ENCODE measurements at places on chromosomes 12 and 14.

DNA sequence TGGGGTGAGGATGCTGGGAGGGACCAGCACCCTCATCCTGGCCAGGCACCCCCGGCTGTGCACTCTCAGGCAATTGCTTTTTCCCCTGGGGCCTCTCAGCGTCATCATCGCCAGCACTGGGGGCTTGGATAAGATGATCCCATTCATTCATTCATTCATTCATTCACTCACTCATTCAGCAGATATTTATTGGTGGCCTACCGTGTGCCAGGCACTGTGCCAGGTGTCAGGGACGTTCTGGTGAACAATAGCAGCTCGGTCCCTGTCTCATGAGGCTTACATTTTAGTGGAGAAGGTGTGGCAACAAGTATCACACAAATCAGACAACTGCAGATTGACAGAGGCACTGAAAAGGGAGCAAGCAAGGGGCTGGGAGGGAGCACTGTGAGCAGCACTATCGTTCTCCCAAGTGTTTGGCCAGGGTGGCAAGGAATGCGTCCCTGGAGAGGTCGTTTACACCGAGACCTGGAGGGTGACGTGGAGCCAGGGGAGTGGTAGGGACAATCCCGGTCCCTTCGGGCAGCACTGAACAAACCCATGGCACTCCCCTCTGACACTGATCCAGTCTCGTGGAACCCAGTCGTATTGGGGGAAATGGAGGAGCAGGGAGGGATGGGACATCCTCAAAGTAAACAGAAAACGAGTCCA, 124.1 kb downstream of the PAPOLA start:
- no peak for DNase-seq

- peak; percentile 37 for DNase-seq
Observed at GRCh38 chr14:35390577-35391387, 13.8 kb downstream of the NFKBIA start.

DNA sequence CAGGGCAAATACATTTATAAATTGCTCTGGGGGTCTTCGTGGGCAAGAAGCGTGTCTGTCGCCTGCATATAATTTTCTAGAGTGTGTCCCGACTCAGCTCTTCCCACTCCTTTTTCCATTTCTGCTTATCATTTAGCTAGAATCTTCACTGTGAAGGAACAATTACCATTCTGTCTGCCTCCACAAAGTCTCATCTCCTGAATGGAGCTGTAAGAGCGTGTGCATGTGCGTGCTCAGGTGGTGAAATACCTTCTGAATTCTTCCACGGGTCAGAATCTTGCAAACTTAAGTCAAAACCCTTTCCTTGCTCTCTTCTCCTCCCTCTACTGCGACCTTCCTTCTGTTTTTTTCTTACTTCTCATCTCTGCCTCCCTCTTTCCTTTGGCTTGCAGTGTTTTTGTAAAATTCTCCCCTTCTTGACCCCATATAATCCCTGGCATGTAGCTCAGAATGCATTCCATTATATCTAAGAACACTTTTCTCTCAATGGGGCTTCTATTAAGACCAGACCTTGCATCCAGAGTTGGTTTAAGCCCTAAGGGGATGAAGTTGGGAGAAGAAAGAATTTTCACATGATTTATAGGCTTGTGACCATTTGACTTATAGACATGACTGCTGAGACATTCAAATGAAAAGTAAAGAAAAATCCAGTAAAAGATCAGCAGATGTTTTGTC, 25.0 kb upstream of the GSG1 start:
- peak; percentile 26 for DNase-seq

GRCh38 chr14:75752907-75753594, 92.0 kb downstream of the TTLL5 start:
- no peak for DNase-seq

DNA sequence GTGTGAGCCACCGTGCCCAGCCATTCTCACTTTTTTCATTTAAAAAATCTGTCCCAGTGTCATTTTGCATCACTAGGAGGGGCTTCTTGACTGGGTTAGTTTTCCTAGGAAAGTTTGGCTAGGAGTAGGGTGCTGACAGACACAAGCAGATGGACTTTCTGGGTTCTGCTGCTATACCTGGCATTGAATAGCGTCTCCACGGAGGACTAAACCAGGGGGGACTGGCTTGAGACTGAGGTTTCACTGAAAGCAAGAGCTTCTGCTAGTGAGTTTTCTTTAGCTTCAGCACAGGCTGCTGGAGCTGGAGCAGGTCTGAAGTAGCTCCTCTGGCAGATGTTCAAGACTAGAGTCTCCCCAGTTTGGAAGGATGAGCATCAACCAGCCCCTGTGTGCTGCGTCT, 1.4 kb downstream of the SLC10A1 start:
- DNase-seq = no peak

GRCh38 chr12:1383758-1384157, 210.6 kb downstream of the FBXL14 start:
- no peak for DNase-seq

- DNase-seq = no peak
Observed at GRCh38 chr12:39816671-39817185, 197.1 kb upstream of the ABCD2 start.

- DNase-seq = no peak
Observed at GRCh38 chr14:100060760-100061159, 4.5 kb upstream of the EVL start.

GRCh38 chr12:62860020-62860419, 74.9 kb downstream of the PPM1H start:
- no peak for DNase-seq

GRCh38 chr14:92860049-92860840, 62.7 kb upstream of the CHGA start:
- no peak for DNase-seq

DNA sequence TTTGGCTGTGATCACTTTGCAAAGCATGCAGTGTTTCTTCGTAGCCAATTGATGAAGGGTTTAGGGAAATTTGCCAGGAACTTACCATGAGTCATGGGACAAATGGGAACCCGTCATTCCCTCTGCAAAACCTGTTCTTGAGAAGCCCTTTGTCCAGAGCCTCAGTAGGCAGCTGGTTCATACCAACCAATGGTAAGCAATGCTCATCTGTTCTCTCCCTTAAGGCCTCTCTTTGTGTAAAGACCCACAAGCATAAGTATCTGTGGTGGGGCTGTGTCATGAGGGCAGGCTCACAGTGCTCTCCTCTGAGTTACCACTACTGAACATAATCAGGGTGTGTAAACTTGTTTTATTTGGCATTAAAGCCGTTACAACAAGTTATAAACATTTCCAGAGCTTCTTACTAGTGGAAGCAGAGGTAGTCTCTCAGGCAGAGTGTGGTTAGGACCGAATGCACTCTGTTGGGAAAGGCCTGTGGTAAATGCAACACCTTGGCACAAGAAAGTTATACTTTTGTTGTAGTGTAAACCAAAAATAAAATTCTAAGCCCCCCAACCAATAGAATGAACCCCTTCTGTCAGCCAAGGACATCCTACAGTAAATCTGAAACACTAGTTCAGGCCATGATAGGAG, 119.8 kb downstream of the SINHCAF start:
- peak; percentile 98 for DNase-seq

DNA sequence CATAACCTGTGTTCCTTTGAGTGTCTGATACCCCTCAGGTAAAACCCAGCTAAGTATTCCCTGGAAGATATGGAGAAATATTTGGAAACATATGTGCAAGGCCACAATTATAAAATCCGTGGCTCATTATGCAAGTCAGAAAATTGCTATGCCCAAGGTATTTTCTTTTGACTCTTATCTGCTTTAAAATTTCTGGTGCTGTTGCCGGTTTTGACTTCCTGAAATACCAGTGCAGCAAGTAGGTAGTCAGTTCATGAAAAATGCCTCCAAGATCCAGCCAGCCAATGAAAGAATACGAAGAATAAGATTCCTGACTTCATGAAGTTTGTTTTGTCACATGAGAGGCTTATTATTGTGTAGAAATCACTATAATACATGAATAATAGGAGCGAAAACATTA, 20.2 kb upstream of the FUT8 start:
- DNase-seq = no peak

DNA sequence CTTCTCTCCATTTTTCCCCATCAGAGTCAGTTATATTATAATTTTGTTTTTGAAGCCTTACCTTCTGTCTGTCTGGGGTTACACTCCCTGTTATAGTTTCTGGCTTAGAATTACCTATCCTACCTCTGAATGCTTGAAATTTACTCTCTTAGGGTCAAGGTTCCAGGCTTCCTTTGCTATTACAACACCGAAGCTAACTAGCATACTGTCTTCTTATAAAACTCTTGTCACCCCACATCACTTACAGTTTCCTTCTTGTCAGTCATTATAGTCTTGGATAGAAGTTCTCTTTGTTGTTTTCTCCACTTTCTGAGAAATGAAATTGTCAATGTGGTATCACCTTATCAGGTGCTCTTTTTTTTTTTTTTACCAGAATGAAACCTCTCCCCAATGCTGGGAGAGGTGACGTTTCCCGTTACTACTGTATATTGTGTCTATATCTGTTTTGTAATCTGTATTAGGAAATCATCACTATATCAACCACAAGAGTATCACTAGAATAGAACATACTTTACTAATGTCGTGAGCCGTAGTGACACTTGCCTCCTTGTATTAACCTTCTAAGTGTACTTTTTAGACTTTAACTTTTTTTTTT, 69.2 kb upstream of the PSMA6 start:
- DNase-seq = no peak

DNA sequence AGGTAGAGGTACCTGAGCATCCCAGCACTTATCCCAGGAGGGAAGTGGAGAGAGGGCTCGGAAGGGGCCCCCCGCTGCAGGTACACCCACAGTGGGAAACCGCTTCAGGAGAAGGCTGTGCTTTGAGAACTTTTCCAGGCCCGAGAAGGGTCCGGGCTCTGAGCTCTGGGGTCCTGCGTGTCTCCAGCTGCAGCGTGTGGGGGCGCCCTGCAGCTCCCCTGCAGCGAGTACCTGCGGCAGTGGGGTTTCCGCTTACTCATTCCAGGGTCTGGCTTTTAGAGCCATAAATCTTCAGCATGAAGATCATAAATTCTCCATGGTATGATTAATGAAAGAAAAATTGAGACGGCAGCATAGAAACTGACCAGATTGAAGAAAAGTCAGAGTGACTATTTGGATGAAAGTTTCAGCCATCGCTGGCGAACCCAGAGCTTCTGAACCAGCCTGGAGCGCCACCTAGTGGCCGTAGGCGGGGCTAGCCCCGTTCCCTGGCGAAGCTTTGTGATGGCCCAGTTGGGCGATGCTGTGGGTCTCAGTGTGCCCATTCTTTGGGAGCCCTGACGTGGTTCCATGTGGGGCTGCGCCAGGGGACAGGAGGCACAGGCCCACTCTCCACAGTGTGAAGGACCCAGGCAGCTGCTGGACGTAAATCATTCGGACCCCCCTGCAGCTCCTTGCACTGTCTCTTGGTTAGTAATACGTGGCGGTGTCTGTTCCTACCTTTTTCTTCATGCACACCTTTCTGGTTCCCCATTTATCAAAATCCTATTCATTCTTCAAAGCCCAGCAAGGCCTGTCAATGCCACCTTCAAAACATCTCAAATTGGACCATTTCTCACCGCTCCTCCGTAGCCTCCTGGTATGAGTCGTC, 198.2 kb downstream of the TSPAN9 start:
- DNase-seq = peak; percentile 81
